ENCODE measurements at places on chromosomes 3 and 15.

GRCh38 chr3:162134571-162134970, 638.0 kb downstream of the OTOL1 start:
- no peak for DNase-seq

GRCh38 chr15:80464951-80465625, 60.9 kb downstream of the ARNT2 start:
- DNase-seq = no peak

GRCh38 chr15:90512981-90513380, 16.7 kb upstream of the CRTC3 start:
- DNase-seq = no peak

DNA sequence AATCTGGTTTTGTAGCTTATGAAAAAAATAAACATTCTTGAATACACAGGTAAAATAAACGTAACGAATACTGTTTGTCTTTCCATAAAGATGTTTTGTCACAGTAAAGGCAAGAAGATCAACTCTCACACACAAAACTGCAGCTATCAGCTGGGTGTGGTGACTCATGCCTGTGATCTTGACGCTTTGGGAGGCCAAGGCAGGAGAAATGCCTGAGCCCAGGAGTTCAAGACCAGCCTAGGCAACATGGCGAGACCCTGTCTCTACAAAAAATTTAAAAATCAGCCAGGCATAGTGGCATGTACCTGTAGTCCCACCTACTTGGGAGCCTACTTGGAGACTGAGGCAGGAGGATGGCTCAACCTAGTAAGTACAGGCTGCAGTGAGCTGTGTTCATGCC, 39.6 kb downstream of the CBLB start:
- DNase-seq = no peak

DNA sequence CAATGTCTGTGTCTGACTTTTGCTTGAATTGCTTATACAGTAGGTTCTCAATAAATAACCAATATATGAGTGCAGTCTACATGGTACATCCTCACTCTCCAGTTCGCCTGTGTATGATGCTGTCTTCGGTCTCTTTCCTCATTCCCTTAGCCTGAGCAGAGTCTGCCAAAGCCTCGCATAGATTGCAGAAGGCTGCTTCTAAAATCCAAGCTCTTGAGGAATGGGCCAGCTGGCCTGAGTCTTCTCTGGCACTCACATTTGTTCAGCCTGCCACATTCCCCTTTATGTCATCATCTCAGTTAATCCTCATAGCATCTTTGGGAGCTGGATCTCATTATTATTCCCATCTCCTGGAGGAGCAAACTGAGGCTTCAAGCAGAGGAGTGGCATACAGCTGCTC, 27.2 kb upstream of the ADAMTS7 start:
- DNase-seq = no peak

DNA sequence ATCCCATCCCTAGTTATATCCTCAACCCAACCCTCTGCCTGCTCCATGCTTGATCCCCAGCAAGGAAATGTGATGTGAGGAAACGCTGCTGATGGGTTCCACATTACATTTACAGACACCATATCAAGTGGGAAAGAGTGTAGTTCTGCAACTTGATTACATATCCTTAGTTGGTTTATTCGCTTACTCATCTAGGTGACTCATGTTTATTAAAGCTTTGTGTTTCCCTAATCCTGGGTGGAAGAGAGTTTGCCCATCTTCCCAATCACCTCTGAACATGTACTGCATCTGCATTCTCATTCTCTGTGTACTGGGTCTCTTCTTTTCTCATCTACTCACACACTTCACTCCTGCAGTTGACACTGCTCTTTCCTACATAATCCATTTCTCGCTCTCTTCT, 91.7 kb upstream of the PDZRN3 start:
- DNase-seq = no peak

- DNase-seq = no peak
Observed at GRCh38 chr3:71241246-71241901, 342.2 kb downstream of the FOXP1 start.

- DNase-seq = peak; percentile 46
Observed at GRCh38 chr3:195905970-195906864, 2.1 kb downstream of the TNK2 start.

GRCh38 chr3:142857056-142857455, 31.8 kb downstream of the PCOLCE2 start:
- no peak for DNase-seq

DNA sequence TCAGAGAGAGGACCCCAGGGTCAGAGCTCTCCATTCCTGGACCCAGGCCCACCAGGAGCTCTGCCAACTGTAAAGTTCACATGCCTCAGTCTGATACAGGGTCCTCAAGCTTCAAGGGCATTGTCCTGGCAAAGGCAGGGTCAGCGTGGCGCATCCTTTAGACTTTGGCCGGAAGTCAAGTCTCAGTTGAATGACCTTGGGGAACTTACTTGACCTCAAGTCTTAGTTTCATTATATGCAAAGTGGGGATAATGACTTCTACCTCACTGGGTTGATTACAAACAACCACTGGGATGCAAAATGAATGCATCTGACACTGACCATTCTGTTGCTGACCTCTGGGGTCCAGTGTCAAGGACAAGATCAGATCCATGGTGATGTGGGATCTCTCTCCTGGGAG, 70.6 kb upstream of the CTSH start:
- DNase-seq = no peak

GRCh38 chr3:113405180-113405579, 36.1 kb downstream of the CFAP44 start:
- DNase-seq = no peak

GRCh38 chr3:69872783-69873378, 126.7 kb upstream of the SAMMSON start:
- DNase-seq = no peak

GRCh38 chr3:129620828-129621559, 14.5 kb upstream of the PLXND1 start:
- peak; percentile 21 for DNase-seq

DNA sequence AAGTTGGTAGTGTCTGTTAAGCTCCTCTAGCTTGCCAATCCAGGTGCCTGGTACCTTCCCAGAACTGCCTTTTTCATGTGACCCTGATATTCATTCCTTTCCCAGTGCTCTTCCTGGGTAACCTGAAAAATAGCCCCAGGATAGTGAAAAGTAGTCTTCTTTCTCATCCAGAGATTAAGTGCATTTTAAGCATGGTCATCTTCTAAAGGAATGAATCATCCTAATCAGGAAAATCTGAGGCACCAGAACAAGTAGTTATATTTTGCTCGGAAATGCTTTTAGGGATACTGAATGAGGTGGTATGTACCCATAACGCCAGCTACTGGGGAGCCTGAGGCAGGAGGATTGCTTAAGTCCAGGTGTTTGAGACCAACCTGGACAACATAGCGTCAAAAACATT, 23.1 kb upstream of the PDCD6IP start:
- DNase-seq = no peak

DNA sequence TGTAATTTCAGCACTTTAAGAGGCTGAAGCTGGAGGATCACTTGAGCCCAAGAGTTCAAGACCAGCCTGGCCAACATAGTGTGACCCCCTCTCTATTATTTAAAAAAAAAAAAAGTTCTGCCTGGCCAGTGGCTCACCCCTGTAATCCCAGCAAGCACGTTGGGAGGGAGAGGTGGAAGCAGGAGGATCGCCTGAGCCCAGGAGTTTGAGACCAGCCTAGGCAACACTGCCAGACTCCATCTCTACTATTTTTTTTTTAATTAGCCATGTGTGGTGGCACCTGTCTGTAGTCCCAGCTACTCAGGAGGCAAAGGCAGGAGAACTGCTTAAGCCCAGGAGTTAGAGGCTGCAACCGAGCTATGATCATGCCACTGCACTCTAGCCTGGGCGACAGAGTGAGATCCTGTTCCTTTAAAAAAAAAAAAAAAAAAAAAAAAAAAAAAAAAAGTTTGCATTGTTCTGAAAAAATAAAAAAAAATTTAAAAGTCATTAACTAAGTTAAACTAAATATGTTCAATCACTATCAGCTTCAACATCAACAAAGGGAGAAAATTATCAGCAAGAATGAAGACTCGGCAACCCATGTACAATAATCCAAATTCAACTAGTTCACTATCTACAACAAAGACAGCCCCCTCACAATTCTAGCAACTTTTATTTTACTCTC, 1.9 kb downstream of the RAF1 start:
- no peak for DNase-seq

- DNase-seq = no peak
Observed at GRCh38 chr3:124760601-124761000, 30.3 kb downstream of the UMPS start.

- DNase-seq = no peak
Observed at GRCh38 chr3:52405601-52406110, 39.2 kb downstream of the SEMA3G start.

GRCh38 chr3:44240061-44240460, 1.6 kb upstream of the TOPAZ1 start:
- no peak for DNase-seq

- DNase-seq = peak; percentile 60
Observed at GRCh38 chr3:109731639-109732473, 394.5 kb upstream of the DPPA4 start.

GRCh38 chr3:13346481-13347389, 73.4 kb downstream of the NUP210 start:
- DNase-seq = peak; percentile 20

- DNase-seq = no peak
Observed at GRCh38 chr3:106214641-106215040, 345.8 kb upstream of the CBLB start.

DNA sequence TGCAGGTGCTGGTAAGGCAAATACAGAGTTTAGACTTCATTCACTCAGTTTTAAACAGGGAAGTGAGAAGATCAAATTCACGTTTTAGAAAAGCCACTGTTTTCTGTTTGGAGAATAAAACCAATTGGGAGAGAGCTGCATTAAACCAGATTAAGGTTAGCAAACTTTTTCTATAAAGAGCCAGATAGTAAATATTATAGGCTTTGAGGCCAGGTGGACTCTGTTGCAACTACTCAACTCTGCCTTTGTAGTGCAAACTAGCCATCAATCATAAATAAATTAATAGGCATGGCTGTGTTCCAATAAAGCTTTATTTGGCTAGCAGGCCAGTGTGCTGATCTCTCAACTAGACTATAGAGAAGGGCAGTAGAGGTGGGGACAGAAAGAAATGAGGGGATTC, 33.5 kb downstream of the SUCLG2 start:
- no peak for DNase-seq

- no peak for DNase-seq
Observed at GRCh38 chr3:33750211-33750548, 32.1 kb upstream of the CLASP2 start.

DNA sequence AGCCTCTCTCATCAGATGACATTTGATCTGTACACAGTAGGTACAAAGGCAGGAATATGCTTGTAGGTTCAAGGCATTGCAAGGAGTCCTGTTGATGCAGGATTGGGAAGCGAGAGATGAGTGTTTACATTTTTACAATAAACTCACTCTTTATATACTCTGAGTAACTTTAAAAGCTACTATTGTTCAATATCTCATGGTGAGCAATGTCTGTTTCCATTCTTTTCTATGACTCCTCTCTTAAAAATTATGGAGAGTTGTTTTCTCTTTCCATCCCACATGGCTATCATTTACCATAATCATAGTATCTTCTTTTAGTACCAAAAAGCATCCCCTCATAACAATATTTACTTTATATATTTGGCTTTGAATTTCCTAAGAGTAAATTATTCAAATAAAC, 314.0 kb upstream of the CDIN1 start:
- no peak for DNase-seq

DNA sequence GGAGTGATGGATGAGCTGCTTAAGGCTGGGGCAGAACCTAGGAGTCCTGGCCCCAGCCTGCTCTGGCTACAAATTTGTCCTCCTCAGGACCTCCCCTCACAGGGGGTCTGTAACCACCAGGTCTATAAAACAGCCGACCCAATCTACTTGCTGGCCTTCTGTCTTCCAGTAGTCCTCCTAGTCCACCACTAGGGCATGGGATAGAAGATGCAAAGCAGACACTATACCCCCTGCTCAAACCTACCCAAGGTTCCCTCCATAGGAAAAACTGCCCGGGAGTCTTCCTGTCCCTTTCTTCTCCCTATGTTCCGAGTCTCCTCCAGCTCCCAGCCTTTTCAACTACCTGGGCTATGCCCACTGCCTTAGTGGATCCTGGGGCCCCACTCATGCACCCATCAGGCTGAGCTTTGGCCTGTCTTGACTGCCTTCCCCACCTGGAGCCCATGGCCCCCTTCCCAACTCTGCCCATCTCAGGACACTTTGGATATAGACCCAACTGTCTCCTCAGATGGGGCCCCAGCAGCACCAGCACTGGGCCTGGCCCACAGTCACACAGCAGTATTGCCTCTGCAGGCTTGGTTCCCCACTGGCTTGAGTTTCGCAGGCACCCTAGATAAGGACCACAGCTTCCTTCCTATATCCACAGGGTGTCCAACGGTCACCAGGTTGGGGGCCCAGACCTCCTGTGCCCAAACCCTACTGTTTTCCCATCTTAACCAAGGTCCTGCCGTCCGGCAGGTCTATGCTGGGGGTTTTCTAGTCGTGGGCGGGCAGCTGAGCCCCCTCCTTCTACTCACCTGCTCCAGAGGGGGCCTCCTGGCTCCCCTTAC, 1.1 kb downstream of the HYAL3 start:
- DNase-seq = peak; percentile 37

GRCh38 chr3:50883755-50884154, 209.0 kb downstream of the DOCK3 start:
- no peak for DNase-seq

- peak; percentile 96 for DNase-seq
Observed at GRCh38 chr3:196739671-196740480, at the start of gene PAK2. TSS of gene PAK2 (plus strand) at chr3:196739857. CDS start at chr3:196782647, 42,790 bp downstream.

GRCh38 chr3:59480486-59480995, 430.7 kb upstream of the CFAP20DC start:
- DNase-seq = no peak

GRCh38 chr3:128281056-128281455, 127.8 kb downstream of the EEFSEC start:
- no peak for DNase-seq

DNA sequence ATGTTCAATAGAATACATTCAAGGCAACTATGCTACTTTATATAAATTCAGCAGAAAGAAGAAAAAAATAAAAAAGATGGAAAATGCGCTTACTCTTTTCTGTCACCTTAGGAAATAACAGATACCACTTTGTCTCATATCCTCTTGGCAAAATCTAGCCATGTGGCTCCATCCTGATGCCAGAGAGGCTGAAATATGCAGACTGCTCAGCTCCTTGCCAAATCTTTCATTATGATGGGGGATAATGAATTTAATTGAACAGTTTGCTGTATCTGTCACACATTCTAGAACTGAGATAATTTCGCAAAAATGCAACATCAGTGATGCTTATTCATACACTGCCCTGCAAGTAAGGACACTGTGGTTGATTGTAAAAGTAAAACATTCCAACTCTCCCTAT, 1081.5 kb downstream of the PLOD2 start:
- no peak for DNase-seq

DNA sequence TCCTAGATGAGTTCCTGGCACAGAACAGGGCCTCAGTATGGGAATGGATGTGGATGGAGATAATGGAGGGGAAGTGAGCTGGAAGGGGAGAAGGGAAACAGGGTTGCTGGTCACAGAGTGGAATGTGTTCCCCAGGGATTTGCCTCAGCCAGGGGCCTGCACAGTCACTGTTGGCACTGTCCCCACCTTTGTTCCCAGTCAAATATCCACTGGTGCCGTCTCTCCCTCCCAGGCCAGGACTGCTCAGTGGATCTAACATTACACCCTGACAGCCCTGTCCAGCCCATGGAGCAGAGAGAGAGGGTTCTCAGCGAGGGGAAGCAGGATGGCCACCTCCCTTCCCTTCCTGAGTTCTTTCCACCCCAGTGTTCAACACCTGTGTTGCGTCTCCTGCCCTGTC, 1.5 kb upstream of the PPP1R2 start:
- DNase-seq = no peak

GRCh38 chr3:49724586-49724985, 835 bp upstream of the GMPPB start:
- DNase-seq = no peak

Measured in colonic mucosa (tissue), 4 donors.